ENCODE measurements at places on chromosomes 6 and 20.
A peak's percentile ranks its signal among the peaks of the same experiment; 100 is the strongest.

- peak; percentile 73 for DNase-seq
Observed at GRCh38 chr6:148997865-148998264, 251.0 kb downstream of the UST start.

- no peak for DNase-seq
Observed at GRCh38 chr6:158358450-158359077, 46.3 kb downstream of the TULP4 start.

GRCh38 chr6:119542037-119542436, 192.5 kb upstream of the MAN1A1 start:
- no peak for DNase-seq

DNA sequence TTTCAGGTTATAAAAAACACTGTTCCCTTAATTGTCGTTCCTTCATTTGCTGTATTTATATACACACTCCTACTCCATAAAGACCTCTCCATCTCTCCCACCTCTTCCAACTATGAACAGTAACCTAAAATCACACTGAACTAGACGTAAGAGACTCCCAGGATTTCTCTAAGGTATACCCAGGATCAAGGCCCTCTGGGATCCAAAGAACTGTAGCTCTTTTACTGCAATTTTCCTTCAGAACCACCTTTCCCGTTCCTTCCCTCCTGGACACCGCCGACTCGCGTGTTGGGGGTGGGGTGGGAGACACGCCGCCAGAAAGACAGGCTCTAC, 680 bp downstream of the LATS1 start:
- DNase-seq: no peak

DNA sequence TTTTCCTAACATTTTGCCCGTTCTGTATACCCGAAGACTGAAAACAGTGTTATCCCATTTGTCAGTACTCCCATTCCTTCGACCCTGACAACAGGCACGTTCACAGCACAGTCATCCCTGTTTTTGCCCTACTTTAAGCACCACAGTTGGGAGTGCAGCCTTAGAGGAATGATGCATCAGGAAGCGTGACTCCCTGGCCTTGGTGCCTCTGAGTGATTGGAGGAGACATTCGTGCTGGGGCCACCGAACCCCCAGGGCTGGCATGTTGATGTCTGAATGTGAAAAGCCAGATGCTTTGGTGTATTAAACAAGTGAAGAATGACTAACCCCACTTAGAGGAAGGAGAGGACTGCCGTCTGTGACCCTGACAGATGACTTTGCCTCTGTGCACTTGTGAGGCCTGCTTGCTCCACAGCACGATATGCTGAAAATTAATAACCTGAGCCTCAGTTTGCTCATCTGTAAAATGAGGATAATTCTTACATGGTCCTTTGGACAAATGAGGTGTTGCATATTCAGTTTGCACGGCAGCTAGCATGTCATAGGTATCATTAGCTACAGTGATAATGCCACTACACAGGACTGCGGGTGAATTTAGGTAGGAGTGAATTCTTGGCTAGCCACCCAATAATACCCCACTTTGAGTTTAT, 36.0 kb downstream of the STK35 start:
- no peak for DNase-seq

- no peak for DNase-seq
Observed at GRCh38 chr6:132812255-132812732, 2.1 kb upstream of the RPS12 start.

GRCh38 chr6:112833581-112834131, 486.5 kb downstream of the RFPL4B start:
- DNase-seq: no peak

DNA sequence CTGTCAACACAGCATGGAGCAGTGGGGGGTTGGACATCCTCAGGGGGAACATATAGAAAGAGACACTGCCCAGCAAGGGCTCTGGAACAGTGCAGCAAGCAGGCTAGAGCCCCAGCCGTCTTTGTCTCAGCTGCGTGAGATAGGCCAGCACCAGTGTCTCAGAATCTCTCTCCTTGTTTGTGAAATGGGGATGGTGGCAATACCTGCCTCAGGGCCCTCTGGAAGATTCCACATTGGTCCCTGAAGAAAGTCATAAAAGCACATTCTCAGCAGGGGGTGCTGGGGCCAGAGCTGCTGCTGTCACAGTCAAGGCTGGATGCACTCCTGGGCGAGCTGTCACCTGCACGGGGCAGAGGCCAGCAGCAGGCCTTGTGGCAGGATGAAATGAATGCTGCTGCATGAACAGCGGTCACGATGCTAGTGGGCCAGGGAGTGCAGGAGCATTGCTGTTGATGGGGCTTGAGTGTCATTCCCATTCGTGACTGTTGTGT, 121.7 kb downstream of the SYCP2 start:
- DNase-seq: no peak

- no peak for DNase-seq
Observed at GRCh38 chr20:58421497-58421850, 32.4 kb downstream of the VAPB start.

DNA sequence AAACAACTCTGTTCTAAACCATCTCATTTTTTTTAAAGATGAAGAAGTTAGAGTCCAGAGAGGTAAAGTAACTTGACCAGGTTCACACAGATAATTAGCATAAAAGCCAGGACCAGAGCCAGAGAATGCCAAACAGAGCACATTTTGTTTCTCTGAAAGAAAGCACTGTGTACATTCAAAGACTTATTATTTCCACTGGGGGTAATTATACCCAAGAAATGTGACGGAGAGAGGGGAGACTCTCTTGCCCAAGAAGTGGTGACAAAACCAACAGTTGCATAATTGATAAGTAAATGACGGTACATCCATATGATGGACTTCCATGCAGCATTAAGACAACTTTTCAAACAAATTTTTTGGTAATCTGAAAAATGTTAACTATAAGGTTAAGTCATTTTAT, 111.6 kb downstream of the RTN4IP1 start:
- no peak for DNase-seq

DNA sequence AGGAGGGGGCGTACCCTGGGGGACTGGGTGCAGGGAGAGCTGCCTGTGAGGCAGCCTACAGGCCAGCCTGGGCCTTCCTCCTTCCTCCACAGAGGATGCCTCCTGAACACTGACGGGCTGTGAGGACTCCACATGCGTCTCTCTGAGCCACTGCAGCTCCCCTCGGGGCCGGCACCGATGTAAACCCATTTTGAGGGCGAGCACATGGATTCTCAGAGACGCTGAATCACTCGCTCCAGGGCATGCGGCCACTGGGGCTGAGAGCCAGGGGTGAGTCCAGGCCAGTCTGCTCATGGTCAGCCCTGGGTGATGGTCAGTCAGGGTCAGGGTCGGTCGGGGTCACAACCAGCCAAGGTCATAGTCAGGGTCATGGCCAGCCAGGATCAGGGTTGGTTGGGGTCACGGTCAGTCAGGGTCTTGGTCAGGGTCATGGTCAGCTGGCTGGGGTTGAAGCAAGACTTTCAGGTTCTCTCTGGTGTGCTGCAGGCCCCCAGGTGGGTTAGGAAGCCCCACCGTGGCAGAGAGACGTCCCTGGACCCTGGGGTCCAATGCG, 14.7 kb upstream of the RBBP8NL start:
- DNase-seq: no peak

DNA sequence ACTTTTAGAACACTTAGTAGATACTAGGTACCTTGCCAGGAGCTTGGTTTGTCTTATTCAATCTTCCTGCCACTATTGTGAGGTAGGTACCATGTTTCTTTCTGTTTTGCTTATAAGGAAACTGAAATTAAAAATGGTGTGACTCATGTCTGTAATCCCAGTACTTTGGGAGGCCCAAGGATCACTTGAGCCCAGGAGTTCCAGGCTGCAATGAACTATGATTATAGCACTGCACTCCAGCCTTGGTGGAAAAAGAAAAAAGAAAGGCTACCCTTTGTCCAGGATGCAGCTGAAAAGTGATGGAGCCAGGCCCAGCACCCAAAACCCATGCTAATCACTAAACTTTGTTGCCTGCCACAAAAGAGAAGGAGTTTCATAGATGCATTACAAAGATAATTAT, 34.1 kb upstream of the LAMA4 start:
- DNase-seq: no peak

DNA sequence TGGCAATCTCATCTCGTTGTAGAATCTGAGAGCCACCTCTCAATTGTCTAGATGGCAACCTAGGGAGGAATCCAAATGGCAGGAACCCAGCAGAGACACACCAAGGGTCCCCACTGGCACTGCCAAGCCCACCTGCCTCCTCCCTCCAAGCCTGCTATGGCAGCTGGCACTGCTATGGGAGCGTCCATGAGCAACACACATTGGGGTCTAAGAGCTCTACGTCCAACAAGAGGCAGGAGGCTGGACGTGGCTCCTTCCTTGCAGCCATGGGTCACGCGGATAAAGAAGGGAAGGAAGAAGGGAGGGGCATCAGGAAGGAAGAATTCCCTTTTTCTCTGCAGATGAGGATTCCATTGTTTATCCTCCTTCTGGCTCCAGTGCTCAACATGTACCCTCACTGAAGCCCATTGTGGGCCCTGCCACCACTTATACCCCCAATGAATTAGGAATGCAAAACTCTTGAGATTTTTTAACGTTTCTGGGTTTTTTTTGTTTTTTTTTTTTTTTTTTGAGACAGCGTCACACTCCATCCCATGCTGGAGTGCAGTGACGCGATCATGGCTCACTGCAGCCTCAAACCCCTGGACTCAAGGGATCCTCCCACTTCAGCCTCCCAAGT, 17.3 kb downstream of the ATP9A start:
- no peak for DNase-seq

GRCh38 chr6:128167552-128167951, 266.7 kb upstream of the THEMIS start:
- DNase-seq: no peak

GRCh38 chr6:128186729-128187128, 285.9 kb upstream of the THEMIS start:
- no peak for DNase-seq

DNA sequence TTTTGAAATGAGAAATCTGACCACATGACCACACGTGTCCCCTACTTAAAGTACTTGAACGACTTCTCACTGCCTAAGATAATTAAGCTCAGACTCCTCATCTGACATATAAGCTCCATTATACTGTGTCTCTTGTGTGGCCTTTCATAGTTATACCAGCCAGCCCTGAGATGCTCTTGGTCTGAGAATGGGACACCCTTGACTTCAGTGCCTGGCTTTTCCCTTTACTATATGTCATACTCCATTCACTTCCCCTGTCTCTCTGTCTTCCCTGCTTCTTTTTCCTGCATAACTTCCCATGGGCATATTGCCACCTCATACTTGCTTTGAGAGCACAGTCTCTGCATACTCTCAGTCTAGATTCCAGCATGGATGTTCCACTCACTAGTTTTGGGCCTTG, 53.4 kb upstream of the TINAG start:
- no peak for DNase-seq

GRCh38 chr6:3751077-3751729, at the start of gene PXDC1:
Gene PXDC1, minus strand, starts transcription at chr6:3751713. Its CDS starts 182 bp downstream, at chr6:3751531.
- no peak for DNase-seq
